SW480 (cell line): ENCODE measurements at places on chromosomes 5 and 9.

DNA sequence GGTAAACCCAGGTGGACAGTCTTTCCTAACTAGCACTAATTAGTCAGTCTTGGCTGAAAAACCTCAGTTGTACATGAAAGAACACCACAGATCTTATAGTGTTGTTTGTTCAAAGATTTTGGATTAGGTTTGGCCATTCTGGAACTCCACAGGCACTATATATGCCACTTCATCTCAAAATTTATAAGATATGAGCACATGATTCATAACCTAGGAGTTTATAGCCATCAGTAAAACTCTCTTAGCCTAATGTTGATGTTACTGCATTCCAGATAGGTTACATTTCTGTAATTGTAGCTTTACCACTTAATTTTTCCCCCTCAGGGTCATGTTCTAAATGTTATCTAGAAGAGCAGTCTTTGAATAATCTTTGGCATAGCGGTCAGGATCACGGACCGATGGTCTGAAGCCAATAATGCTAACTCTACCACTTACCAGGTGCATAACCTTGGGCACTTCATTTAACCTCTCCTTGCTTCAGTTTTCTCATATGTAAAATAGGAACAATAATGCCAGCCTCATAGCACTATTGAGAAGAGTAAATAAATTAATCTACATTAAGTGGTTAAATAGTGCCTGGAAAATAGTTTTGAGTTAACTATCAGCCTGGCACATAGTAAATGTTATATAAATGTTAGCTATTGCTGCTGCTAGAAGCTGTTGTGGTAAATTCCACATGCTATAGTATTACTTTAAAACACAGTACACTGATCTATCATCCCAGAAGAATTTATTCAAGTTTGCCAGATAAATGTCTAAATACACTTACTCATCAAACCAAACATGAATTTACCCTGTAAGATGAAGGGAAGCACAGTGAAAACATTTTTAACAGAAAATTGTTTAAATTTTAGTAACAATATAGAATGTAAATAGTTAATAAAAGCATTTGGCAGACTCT, 743.9 kb downstream of the NR2F1-AS1 start:
- no peak for DNase-seq

- DNase-seq: no peak
Observed at GRCh38 chr5:72503888-72504491, 3.2 kb downstream of the ZNF366 start.

GRCh38 chr5:149285153-149285552, 13.5 kb downstream of the AFAP1L1 start:
- DNase-seq: no peak

- peak; percentile 86 for DNase-seq
Observed at GRCh38 chr5:142012792-142013388, at the start of gene GNPDA1. Gene GNPDA1, minus strand, starts transcription at chr5:142013027. Its CDS starts 992 bp downstream, at chr5:142012035.

- peak; percentile 34 for DNase-seq
Observed at GRCh38 chr5:139181835-139182452, 16.2 kb downstream of the SIL1 start.

DNA sequence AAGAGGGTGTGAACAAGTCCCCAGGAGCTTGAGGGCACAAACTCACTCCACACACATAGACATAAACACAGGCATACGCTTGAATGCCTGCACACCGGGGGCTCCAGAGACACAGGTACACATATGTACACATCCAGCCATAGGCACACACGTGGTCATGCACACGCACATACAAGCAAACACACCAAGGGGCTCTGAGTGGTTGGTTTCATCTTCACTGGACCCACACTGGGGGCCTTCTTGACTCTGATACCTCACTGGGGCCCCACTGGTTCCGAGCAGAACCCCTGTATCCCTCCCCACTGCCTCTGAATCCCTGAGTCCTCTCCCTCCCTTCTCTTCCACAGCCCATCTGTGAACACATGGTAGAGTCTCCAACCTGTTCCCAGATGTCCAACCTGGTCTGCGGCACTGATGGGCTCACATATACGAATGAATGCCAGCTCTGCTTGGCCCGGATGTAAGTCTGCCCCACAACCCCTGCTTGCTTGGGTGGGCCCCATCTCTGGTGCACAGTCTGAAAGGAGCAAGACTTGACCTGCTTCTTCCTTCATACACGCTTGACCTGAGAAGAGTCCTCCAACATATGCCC, 6.4 kb downstream of the SPINK4 start:
- DNase-seq: no peak

DNA sequence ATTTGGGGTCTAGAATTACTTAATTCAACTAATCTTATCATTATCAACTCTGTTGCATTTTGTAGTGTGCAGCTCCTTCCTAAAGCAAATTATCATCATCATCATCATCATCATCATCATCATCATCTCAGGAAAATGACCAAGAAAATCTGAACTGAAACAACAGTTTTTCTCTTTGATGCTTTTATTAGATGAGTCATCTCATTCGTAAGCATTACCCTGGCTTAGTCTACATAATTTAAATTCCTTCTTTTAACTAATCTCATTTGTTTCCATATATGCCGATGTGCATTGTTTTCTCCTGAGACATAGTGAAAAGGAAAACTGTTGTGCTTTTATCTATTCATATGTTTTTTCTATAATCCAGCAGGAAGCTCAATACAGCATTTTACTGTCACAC, 173.0 kb upstream of the PDE4D start:
- DNase-seq: peak; percentile 3

DNA sequence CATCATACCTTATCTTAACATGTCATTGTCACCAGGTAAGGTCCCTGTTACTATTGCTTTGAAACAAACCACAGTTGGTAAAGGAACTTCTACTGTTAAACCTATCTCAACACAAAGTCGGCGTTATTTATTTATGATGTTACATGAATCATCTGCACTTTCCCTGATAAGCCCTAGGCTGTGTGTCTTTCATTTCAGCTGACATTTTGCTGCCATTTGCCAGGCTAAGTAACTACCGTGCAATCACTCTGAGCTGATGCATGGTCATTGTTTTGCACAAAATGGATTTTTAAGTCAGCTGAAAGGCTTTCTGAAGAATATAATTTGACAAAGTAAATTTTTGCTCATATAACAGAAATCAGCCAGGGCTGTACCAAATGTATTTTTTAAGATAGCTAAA, 546.5 kb downstream of the ZNF608 start:
- no peak for DNase-seq

GRCh38 chr9:98929071-98929470, 14.6 kb upstream of the COL15A1 start:
- DNase-seq: no peak
